T-helper 2 cell (primary cell): ENCODE measurements at places on chromosomes 5 and 9.
A peak's percentile ranks its signal among the peaks of the same experiment; 100 is the strongest.

DNA sequence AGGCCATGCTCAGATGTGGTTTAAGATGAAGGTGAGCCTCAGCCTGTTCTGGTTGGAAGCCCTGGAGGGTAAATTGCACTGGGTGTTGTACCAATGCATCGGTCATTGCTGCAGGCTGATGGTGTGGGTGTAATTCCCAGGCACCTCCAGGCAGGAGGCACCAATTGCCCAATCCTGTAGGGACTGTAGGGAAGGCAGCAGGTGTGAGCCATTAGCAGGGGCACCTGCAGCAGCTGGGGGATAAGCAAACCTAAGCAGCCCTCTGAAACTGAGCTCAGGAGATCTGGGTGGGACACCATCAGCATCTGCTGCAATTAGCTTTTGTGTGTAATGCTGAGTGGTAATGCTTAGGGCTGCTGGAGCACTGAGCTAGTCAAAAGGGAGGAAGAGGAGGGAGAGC lies 190.1 kb upstream of the TBC1D2 start:
- no peak for DNase-seq

DNA sequence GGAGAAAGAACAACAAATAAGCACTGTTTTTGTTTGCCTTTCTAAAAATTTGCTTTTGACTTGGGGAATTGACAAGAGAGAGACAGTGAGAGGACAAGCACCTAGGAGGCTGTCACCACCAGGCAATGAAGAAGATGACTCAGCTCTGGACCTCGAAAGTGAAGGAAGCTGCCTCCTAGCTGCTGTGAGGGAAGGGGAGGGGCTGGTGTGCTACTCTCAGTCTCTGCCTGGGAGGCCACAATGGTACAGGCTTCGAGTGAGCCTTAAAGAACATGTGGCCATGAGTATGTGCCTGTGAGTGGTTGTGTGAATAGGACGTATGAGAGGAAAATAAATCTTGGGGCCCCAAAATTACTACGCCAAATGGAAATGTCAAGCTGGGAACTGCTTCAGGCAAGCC lies 7.1 kb upstream of the PLK2 start:
- DNase-seq = peak; percentile 80

DNA sequence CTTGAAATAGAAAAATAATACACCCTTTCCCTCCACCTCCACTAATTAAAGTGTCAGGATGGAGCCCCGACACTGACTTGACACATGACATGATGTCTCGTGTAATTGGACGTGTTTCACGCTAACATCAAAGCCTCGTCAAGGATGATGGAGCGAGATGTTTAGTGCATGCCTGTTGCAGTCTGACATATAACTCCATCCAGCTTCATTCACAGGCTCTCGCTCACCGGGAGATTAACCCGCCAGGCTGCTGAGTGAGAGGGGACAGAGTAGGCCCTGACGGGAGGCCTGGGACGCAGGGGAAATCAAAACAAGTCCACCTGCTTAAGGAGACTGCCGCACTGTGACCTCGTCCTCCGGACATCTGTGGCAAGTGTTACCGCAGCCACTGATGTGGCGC lies 263.5 kb downstream of the SLIT3 start:
- DNase-seq = no peak

- DNase-seq = no peak
Observed at GRCh38 chr9:37902131-37902530, 1.8 kb downstream of the SLC25A51 start.

DNA sequence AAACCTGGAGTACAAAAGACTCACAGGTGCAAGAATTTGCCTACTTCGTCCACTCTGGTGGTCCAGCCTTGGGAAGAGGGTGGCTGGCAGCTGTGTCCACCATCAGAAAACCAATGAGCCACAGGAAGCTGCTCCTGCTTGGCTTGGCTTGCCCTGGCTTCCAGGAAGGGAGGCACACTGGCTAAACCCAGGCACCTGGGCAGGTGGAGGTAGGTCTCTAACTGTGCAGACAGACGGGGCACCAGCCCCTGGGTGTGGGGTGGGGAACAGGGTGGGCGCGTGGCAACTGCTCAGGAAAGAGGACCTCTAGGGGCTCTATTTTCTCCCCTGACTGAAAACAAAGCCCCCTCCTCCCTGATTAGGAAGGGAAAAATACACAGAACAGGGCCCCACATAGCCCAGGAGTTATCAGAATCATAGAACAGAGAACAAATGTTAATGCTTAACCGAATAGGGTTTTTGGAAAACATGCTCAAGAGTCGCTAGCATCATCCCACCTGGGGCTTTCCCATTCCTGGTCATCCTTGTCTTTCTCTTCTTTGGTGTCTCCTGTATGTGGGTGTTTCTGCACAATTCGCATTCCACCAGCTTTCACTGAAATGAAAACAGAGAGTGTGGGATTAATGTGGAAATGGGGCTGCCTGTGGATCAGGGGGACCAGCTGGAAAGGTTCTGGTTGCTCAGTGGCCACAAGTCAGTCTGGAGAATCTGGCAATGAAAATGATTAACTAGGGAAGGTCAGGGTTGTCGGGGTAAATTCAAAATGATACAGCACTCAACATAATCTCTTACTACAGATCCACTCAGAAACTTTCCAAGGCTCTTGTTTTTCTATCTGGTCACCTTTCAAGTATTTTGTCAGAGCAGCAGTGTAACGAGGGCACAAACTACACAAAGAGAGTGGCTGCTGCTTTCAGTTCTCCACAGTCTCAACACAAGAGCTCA lies 13.1 kb downstream of the DAP start:
- no peak for DNase-seq

GRCh38 chr5:124949862-124950261 lies 203.4 kb upstream of the ZNF608 start:
- no peak for DNase-seq

GRCh38 chr9:107737987-107738743 lies 248.6 kb upstream of the KLF4 start:
- DNase-seq = no peak

- no peak for DNase-seq
Observed at GRCh38 chr5:65695162-65695755, 26.6 kb downstream of the SGTB start.

DNA sequence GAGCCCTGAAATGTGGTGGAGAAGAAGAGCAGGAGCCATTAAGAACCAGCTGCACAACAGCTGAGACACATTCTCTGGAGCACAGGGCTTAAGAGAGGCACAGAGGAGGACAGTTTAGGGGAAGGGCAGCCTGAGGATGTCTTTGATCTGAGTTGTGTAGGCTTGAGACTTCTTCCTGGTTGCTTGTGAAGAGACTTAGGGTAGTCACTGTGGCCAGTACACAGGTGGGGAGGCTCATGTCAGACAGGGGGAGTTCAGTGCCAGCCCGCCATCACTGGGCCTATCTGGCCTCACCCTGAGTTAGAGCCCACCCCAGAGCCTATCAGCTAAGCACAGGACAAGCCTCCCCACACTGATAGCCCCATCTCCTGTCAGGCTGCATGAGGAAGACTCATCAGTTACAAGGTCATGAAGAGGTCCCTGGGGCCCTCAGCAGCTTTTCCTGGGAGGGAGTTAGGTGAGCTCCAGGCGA lies 19.8 kb downstream of the SLC22A4 start:
- DNase-seq = no peak

- DNase-seq = no peak
Observed at GRCh38 chr5:5419291-5420210, 2.9 kb upstream of the ICE1 start.

GRCh38 chr5:163976696-163977095 lies 471.3 kb downstream of the MAT2B start:
- DNase-seq = no peak

DNA sequence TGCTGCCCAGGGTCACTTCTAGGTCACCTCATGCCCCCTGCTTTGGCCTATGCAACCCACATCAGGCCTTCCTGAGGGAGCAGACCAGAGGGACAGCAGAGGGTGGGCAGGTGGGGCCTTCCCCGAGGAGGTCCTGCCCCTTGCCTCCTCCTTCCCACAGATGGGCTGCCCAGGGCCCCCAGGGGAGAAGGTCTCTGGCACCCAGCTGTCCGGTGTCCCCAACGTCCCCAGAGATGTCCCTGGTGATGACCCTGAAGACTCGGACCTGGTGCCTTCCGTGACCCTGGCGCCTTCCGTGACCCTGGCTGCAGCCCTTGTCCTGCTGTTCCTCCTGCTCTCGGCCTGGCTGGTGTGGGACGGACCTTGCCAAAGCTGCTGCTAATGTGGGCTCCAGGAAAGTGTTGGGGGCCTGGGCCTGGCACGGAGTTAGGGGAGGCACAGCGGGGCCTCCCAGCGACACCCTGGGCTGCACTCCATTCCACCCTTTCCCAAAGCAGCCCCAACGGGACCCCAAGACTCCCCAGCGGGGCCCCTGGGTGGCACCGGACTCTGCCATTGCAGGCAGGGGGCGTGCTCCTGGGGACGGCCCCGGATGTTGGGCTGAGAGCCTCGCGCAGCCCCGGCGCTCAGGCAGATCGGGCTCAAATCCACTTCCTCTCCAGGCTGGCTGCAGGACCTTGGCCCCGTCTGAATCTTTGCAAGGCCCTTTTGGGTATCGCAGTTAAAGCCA lies 6.8 kb upstream of the SLC2A6 start:
- no peak for DNase-seq

GRCh38 chr5:134465816-134466240 lies 54.1 kb upstream of the CDKN2AIPNL start:
- DNase-seq = peak; percentile 51

GRCh38 chr5:127647361-127647958 lies 1.4 kb upstream of the CTXN3 start:
- DNase-seq = no peak

DNA sequence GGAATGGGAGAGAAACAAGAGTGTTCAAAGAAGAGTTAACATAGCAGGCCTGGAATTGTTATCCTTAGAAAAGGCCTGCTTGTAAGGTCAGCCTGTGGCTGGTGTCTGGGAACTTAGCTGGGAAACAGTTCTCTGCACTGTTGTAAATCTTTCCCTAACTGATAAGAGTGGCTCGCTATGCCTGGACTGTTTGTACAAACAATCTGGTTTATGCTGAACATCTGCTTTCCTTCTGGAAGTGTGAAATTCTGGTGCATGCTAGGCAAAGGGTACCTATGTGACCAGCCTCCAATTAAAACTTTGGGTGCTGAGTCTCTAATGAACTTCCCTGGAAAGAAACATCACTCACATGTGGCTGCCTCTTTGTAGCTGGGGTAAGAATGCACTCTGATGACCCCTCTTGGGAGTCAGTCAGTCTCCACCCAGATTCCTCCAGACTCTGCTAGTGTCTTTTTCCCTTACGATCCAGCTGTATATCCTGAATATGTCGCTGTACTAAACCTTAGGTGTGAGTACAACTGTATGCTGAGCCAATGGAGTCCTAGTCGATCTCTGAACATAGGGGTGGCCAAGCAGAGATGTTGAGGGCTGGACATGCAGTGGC lies 16.5 kb downstream of the SPARC start:
- DNase-seq = no peak

GRCh38 chr9:89881431-89881830 lies 276.6 kb downstream of the GADD45G start:
- no peak for DNase-seq

DNA sequence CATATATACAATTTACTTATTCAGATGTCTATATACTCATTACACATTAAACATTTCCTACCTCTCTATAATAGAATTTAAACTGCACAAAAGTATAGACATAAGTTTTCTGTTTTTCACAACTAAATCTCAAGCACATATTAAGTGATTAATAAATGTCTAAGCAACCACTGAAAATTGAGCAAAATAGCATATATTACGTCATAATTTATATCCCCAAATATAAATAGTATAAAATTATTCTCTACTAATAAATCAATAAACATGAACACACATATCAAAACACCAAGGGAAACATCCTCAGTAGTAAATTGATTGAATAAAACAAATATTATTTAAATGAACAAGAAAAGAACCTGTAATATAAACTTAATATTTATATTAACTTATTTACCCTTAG lies 865.1 kb downstream of the CDH18 start:
- DNase-seq = no peak

GRCh38 chr5:87008751-87009560 lies 258.7 kb upstream of the RASA1 start:
- DNase-seq = no peak

DNA sequence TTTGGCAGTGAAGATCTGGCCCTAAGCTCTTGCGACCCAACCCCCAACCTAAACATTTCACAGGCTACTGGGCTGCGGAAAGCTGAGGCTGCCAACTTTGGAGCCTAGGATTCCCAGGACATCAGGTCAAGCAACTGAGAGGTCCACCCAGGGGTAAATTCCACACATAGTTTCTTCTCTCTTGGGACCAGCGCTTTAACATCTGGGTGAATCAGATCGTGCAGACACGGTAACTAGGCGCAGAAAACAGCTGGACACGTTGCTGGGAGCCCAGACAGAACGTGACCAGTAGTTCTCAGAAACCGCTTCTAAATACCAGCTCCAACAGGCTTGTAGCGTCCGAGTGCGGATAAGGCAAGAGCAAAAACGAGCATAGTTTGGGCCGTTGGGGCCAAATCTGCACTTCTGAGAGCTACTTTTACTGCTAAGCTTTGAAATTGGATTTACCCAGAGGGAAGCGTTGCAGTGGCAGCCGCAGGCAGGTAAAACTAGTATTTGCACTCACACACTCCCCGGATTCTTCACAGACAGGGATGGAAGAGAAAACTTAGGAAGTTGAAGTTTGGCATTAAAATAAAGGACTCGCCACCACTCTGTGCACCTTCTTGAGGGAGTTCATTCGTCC lies 11.8 kb downstream of the ITGA1 start:
- DNase-seq = no peak

DNA sequence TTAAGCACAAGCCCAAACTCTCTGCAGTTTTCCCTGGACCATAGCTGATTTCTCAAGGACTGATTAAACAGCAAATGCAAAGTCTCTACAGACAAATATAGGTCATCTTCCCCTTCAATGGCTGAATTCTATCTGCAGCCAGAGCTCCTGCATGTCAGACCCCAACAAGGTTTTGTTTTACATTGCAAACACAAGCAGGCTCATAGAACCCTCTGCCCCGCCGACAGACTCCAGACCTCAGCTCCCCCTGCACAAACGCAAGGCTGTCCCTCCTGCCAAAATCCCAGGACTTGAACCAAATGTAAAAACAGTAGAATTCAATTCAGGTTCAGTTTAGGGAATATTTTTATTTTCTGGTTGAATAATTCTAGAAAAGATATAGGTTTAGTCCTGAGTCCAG lies 526.7 kb upstream of the TRPC7 start:
- DNase-seq = no peak
